ENCODE measurements at places on chromosomes 12 and 14. TPM values are rescaled to one million over a fixed set of nuclear protein-coding genes. Genes with fewer than 3 reads are reported as not detected.

- H3K27me3 ChIP-seq, result no peaks in the 10 kb centered on the region
- H3K4me3 ChIP-seq, result peak overlapping the region; percentile 98
- peak overlapping the region; percentile 99 for H3K27ac ChIP-seq
- no peak for DNase-seq
Observed at GRCh38 chr12:68809190-68810026, 1.4 kb downstream of the MDM2 start.

- H3K4me1 ChIP-seq, result no peaks in the 10 kb centered on the region
- peaks cover 8% of the 10 kb centered on the region for H3K36me3 ChIP-seq
- no peak overlapping the region for H3K4me3 ChIP-seq
- H3K27me3 ChIP-seq, result no peaks in the 10 kb centered on the region
Observed at GRCh38 chr12:131965073-131965472, 15.3 kb downstream of the EP400 start.

The KLRC3 gene
- 0.94 TPM for total RNA-seq

The RDH5 gene
- total RNA-seq, result 2.1 TPM

The RHEBL1 gene
- 1.9 TPM for total RNA-seq

All from astrocyte (in vitro differentiated cells and primary cell).